ENCODE measurements at places on chromosomes 11 and 22. TPM values are rescaled to one million over a fixed set of nuclear protein-coding genes. Genes with fewer than 3 reads are reported as not detected.

GRCh38 chr11:117465236-117465997 lies 137.8 kb downstream of the CEP164 start:
- H3K4me3 ChIP-seq, result no peak overlapping the region
- H3K27me3 ChIP-seq, result no peaks in the 10 kb centered on the region
- H3K27ac ChIP-seq, result no peak overlapping the region
- H3K36me3 ChIP-seq, result no peaks in the 10 kb centered on the region
- H3K4me1 ChIP-seq, result no peaks in the 10 kb centered on the region

- H3K4me3 ChIP-seq, result no peak overlapping the region
- H3K36me3 ChIP-seq, result no peaks in the 10 kb centered on the region
- no peak for DNase-seq
- peaks cover 17% of the 10 kb centered on the region for H3K4me1 ChIP-seq
Observed at GRCh38 chr11:48109046-48109666, 107.5 kb upstream of the OR4B1 start.

DNA sequence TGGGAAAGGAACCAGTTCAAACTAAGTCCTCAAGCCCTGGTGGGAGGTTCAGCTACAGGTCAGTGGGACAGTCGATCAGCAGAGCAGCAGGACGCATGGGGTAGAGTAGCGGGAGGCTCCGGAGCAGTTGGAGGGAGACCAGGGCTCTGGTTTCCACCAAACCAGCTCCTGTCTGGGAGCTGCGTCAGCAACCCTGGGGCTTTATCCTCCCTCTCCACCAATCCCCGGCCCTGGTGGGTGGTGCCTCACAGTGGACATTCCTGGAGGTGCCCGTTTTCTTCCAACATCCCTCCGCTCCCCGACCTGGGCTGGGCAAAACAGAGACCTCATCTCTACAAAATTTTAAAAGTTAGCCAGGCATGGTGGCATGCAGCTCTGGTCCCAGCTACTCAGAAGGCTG lies 32.4 kb downstream of the ZNF195 start:
- H3K4me1 ChIP-seq, result no peaks in the 10 kb centered on the region
- DNase-seq, result no peak
- no peak overlapping the region for H3K4me3 ChIP-seq
- peaks cover 3% of the 10 kb centered on the region for H3K27me3 ChIP-seq

DNA sequence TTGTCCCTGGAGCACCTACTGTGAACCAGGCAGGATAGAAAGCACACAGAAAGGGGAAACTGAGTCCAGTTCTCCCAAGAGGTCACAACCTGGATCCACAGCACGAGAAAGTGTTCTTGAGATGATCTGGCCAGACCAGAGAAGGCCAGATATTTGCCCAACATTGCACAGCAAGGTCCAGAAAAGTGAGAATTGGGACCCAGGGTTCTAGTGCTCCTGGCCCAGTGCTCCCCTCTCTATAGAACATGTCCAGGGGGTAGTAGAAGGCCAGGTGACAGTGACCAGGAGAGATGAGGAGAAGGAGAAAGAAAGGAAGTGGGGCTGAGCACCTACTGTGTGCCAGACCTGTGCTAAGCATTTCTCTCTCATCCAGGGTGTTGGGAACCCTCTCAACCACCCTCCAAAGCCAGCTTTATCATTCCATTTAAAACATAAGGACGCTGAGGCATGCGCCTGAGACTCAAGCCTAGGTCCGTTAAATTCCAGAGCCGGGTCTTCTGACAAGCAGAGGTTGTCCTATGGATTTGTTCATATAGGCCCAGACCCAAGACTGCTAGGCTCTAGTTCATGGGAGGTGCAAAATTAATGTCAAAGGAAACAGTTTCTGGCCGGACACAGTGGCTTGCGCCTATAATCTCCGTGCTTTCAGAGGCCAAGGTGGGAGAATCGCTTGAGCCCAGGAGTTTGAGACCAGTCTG lies 128.7 kb downstream of the MN1 start:
- no peak overlapping the region for H3K4me3 ChIP-seq
- no peak overlapping the region for H3K27ac ChIP-seq
- H3K36me3 ChIP-seq, result no peaks in the 10 kb centered on the region
- H3K4me1 ChIP-seq, result no peaks in the 10 kb centered on the region
- H3K27me3 ChIP-seq, result no peaks in the 10 kb centered on the region

DNA sequence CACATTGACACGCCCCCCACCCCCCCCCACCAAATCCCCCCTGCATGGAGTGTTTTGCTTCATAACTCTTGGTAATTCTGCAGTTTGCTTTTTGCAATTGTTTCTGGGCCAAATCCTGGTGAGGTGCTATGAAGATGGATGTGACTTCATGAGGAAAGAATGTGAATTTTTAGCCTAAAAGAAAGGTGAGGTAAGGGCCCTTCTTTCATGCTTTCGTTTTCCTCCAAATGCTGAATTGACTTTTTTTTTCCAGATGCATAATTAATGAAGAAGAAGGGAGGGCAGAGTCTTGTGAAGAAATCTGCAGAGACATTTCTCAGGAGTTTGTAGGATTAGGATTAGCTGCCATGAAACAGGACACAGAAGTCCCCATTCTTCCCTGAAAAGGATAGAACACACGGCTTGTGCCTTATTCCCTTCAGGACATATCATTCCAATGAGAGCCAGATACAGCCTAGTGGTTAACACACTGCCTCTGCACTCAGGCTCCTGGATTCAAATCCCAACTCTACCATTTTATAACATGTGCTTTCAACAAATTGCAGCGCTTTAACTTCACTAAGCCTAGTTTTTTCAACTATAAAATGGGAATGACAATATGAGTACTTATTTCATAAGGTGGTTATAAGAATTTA lies 19.6 kb upstream of the TBCEL start:
- DNase-seq, result no peak
- H3K36me3 ChIP-seq, result no peaks in the 10 kb centered on the region
- H3K4me3 ChIP-seq, result no peak overlapping the region

- H3K27ac ChIP-seq, result peak overlapping the region; percentile 63
- H3K27me3 ChIP-seq, result peaks cover 15% of the 10 kb centered on the region
- H3K36me3 ChIP-seq, result peaks cover 3% of the 10 kb centered on the region
- H3K4me1 ChIP-seq, result peaks cover 11% of the 10 kb centered on the region
- no peak overlapping the region for H3K4me3 ChIP-seq
- peak; percentile 55 for DNase-seq
Observed at GRCh38 chr11:67614730-67615714, 8.3 kb downstream of the NDUFV1 start.

GRCh38 chr11:69008737-69009440 lies 4.2 kb downstream of the MRGPRF start:
- peak overlapping the region; percentile 98 for H3K27ac ChIP-seq
- H3K27me3 ChIP-seq, result peaks cover 38% of the 10 kb centered on the region

- no peaks in the 10 kb centered on the region for H3K27me3 ChIP-seq
- no peak overlapping the region for H3K27ac ChIP-seq
- H3K4me3 ChIP-seq, result no peak overlapping the region
Observed at GRCh38 chr11:3177931-3178330, 12.8 kb upstream of the OSBPL5 start.

OR8G1 gene
- total RNA-seq, result not detected

MAP6 gene
- 2.9 TPM for total RNA-seq

ABTB2 gene
- 0.60 TPM for total RNA-seq

Measured in transverse colon (tissue), 4 donors.